ENCODE measurements at places on chromosomes 2 and 18.
A peak's percentile ranks its signal among the peaks of the same experiment; 100 is the strongest.

DNA sequence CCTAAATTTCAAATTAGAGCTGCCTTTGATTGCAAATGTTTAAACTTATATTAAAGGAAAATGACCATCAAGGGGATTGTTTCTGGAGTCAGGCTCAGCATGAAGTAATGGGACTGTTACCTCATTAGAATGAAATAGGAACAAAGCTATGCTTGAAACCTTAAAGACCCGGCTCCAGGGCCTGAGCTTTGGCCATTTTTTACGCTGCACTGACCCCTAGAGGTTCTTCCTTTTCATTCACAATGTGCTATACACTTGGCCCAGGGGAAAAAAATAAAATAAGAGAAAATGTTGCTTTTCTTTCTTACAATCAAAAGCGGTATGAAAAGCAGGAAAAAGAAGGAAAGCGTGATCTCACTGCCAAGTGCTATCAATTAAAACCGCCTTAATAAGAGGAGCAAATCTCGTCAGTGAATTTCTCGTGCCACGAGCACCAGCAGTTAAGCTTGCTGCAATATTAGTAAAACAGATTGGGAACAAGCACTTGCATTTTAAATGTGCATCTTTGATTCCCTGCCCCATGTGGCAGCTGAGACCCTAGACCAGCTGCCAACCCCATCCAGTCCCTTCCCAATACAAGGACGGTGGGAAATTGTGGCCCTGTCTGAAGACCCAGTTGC lies 96.6 kb downstream of the MBD2 start:
- peak; percentile 55 for DNase-seq
- H3K36me3 ChIP-seq: no peaks in the 10 kb centered on the region
- H3K27ac ChIP-seq: no peak overlapping the region

GRCh38 chr2:71604726-71605120 lies 151.4 kb downstream of the DYSF start:
- H3K36me3 ChIP-seq: no peaks in the 10 kb centered on the region
- H3K27me3 ChIP-seq: no peaks in the 10 kb centered on the region
- H3K4me3 ChIP-seq: no peak overlapping the region
- DNase-seq: no peak
- peaks cover 33% of the 10 kb centered on the region for H3K4me1 ChIP-seq
- no peak overlapping the region for H3K27ac ChIP-seq

DNA sequence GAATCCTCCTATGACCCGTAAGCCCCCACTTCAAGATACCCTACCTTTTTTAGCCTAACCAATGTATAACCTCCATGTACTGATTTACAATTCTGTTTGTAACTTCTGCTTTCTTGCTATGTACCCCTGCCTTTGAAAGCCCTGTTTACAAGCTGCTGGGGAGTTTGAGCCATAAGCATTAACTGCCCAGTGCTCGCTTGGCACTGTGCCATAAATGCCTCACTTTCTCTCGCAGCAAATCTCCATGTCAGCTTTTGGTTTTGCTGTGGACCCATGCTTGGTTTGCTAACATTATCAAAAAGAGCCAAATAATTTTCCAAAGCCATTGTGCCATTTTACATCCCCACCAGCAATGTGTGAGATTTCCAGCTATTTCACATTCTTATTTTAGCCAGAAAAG lies 51.8 kb downstream of the TEX51 start:
- peaks cover 12% of the 10 kb centered on the region for H3K27me3 ChIP-seq
- no peak overlapping the region for H3K4me3 ChIP-seq
- no peaks in the 10 kb centered on the region for H3K36me3 ChIP-seq
- H3K4me1 ChIP-seq: no peaks in the 10 kb centered on the region
- DNase-seq: no peak
- H3K27ac ChIP-seq: no peak overlapping the region

DNA sequence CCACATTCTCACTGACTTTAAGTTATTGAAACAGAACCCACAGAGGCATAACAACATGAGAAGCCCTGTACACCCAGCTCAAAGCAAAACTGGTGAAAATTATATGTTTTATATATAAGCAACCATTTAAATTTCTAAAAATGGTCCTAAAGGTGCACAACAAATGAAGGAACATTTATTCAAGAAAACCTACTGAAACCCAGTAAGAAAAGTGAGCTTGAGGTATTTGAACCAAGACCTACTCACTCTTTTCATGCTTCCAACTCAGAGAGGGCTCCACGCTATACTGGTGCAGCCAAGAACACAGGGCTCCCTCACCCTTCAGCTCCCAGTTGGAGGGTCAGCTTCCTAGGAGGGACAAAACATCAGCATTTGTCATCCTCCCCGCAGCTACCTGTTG lies 2.1 kb upstream of the CACNB4 start:
- H3K27me3 ChIP-seq: peaks cover 48% of the 10 kb centered on the region
- H3K27ac ChIP-seq: no peak overlapping the region
- DNase-seq: no peak

DNA sequence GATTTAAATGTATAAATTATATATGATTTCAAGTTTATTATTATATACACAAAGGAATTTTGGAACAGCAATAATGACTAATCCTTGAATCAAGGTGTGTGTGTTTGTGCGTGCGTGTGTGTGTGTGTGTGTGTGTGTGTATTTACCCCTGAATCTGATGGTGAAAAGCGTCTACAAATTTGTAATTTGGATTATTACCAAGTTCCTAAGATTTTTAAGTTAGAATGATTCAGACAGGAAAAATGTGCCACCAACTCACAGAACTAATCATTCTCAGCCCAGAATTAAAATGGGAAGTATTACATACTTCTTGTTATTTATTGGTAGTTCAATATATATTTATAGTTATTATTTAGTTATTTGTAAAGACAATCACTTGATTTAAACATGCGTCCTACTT lies 12.3 kb downstream of the CALCRL start:
- no peak overlapping the region for H3K27ac ChIP-seq
- no peak for DNase-seq
- no peak overlapping the region for H3K4me3 ChIP-seq
- H3K4me1 ChIP-seq: no peaks in the 10 kb centered on the region
- H3K27me3 ChIP-seq: no peaks in the 10 kb centered on the region

All from activated CD8-positive, alpha-beta memory T cell treated with anti-CD3 and anti-CD28 coated beads, Interleukin-2, amount 10 ng/mL, durations not matched to agents 7 days and 5 days (primary cell).